Activated CD8-positive, alpha-beta T cell treated with anti-CD3 and anti-CD28 coated beads for 36 hours (primary cell): ENCODE measurements at places on chromosomes 4 and X. TPM values are rescaled to one million over a fixed set of nuclear protein-coding genes. Genes with fewer than 3 reads are reported as not detected.

DNA sequence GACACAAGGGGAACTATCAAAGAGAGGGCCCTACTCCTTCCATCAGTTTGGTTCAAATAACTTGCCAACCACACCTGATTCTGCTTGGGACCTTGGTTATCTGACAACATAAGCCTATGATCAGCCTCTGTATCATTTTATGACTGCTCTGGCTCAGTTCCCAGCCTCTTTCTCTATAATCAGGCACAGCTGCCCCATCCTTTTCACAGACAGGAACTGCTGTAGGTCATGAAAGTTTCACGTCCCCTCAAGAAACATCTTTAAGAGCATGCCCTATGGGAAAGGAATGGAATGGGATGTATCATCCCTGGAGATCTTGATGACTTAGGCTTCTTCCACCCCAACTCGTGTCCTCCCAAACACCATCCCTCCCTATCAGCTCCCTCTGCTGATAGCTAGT, 243.4 kb downstream of the AR start:
- no peak overlapping the region for H3K27ac ChIP-seq
- no peaks in the 10 kb centered on the region for H3K4me1 ChIP-seq
- no peaks in the 10 kb centered on the region for H3K27me3 ChIP-seq
- H3K36me3 ChIP-seq, result no peaks in the 10 kb centered on the region
- no peak overlapping the region for H3K4me3 ChIP-seq

The AADAT gene
- not detected for total RNA-seq

DNA sequence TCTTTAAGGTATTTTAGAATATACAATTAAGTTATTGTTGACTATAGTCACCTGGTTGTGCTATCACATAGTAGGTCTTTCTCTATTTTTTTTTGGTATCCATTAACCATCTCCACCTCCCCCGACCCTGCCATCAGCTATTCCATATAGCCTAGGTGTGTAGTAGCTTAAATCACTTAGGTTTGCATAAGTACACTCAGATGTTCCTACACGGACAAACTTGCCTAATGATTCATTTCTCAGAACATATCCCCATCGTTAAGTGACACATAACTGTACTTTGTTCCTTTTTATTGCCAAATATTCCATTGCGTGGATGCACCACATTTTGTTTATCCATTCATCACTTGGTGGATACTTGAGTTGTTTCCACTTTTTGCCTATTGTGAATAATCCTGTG, 67.9 kb downstream of the SLAIN2 start:
- H3K4me1 ChIP-seq, result peaks cover 12% of the 10 kb centered on the region
- peaks cover 33% of the 10 kb centered on the region for H3K36me3 ChIP-seq
- H3K4me3 ChIP-seq, result no peak overlapping the region
- DNase-seq, result no peak

The RCHY1 gene
- 33.3 TPM for total RNA-seq

DNA sequence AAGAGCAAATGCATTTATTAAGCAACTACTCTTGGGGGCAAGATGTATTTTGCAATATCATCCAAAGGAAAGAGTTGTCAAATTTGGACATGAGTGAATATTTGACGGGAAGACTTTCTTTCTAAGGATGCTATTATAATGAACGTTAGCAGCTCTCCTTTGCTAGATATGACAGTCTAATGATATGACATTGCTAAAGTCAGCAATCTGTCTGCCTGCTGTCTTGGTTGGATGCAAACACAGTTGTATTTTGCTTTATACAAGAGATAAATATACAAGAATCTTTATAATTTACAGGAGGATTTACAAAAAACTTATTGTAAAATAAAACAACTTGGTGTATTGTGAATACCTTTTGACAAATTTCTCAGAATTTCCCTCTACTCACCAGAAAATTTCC, 37.5 kb downstream of the MAGEC1 start:
- H3K36me3 ChIP-seq, result no peaks in the 10 kb centered on the region
- H3K4me3 ChIP-seq, result no peak overlapping the region
- H3K27ac ChIP-seq, result no peak overlapping the region
- H3K4me1 ChIP-seq, result no peaks in the 10 kb centered on the region
- no peaks in the 10 kb centered on the region for H3K27me3 ChIP-seq

- H3K27me3 ChIP-seq, result no peaks in the 10 kb centered on the region
- DNase-seq, result no peak
- H3K4me1 ChIP-seq, result peaks cover 19% of the 10 kb centered on the region
- no peak overlapping the region for H3K27ac ChIP-seq
Observed at GRCh38 chrX:80806557-80806956, 3.1 kb downstream of the BRWD3 start.

The RGN gene
- not detected for total RNA-seq

DNA sequence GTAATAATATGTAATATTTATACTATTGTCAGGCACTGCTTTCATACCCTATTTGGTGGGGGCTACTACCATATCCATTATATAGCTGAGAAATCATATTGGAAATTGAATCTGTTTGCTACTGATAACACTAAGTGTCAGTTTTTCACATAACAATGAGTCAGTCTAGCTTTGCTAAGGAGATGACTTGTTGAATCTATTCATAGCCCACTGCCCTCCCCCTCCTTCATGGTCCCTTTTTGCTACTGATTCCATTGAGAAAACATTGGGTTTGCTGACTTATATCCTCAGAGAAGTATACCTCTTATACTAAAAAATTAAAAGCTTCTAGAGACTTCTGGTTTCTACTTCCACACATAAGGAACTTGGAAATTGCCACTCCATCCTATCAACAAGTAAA, 1898.4 kb downstream of the STIM2 start:
- DNase-seq, result no peak
- H3K4me1 ChIP-seq, result no peaks in the 10 kb centered on the region
- H3K36me3 ChIP-seq, result no peaks in the 10 kb centered on the region
- no peak overlapping the region for H3K27ac ChIP-seq

DNA sequence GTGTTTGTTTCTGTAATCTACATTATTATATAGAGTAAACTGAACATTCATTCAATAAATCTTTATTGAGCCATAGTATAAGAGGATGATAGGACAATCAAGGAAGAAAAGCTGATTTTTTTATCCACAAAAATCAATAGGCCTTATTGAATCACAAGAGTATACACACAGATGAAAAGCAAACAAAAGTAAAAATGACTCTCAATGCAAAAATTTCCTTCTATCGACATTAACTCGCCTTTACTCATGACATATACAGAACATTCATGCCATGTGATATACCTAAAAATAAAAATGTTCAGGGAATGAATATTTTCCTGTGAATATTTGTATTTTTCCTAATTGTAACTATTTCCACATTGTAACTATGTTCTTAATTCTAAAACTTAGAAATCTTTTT, 161.2 kb downstream of the LRBA start:
- no peaks in the 10 kb centered on the region for H3K4me1 ChIP-seq
- H3K36me3 ChIP-seq, result peaks cover 11% of the 10 kb centered on the region
- DNase-seq, result no peak
- H3K4me3 ChIP-seq, result no peak overlapping the region
- no peaks in the 10 kb centered on the region for H3K27me3 ChIP-seq

DNA sequence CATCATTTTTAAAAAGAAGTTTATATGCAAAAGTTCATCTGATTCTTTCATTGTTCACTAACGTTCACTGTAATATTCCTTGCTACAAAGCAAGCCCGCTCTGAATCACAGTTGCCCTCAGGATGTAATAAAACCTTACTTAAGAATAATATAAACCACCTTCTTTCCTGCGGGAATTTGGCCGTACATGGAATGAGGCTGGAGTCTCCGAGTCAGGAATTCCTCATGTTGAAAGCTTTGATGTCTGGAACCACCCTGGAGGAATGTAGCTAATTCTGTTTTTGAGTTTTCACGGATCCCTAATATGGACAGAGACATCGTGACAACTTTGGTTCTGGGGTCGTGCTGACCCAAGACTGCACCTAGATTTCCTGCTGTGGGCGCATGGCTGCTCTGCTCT, 58.5 kb downstream of the CRLF2 start:
- H3K36me3 ChIP-seq, result no peaks in the 10 kb centered on the region
- DNase-seq, result no peak
- no peak overlapping the region for H3K4me3 ChIP-seq

The ETDA gene
- total RNA-seq, result not detected

The GPR50 gene
- total RNA-seq, result not detected
